ENCODE measurements at places on chromosomes 11 and 22. TPM values are rescaled to one million over a fixed set of nuclear protein-coding genes. Genes with fewer than 3 reads are reported as not detected.

GRCh38 chr11:26806219-26806618 is 84.4 kb upstream of the SLC5A12 start:
- no peak for DNase-seq

DNA sequence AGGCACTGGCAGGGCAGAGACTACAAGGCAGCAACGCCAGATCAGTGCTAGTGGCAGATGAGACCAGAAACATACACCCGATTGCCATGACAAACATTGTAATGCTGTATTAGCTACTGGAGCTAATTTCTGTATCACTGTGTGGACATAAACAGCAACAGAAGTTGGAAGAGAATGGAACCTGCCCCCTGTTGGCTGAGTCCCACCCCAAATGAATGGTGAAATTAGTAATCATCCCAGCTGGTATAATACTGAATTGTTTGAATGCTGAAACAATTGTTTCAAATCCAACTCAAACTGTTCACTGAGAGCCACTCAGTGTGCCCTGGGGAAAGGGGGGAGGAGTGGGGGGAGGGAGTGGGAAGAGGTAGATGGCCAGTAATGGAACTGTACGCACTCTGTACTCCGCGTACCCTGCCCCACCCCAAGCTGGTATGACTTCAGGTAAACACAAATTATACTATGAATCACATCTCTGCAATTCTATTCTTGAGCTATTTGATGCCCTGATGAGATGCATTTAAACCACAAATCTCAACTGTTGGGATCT is 11.2 kb upstream of the BIRC3 start:
- no peak for DNase-seq

DNA sequence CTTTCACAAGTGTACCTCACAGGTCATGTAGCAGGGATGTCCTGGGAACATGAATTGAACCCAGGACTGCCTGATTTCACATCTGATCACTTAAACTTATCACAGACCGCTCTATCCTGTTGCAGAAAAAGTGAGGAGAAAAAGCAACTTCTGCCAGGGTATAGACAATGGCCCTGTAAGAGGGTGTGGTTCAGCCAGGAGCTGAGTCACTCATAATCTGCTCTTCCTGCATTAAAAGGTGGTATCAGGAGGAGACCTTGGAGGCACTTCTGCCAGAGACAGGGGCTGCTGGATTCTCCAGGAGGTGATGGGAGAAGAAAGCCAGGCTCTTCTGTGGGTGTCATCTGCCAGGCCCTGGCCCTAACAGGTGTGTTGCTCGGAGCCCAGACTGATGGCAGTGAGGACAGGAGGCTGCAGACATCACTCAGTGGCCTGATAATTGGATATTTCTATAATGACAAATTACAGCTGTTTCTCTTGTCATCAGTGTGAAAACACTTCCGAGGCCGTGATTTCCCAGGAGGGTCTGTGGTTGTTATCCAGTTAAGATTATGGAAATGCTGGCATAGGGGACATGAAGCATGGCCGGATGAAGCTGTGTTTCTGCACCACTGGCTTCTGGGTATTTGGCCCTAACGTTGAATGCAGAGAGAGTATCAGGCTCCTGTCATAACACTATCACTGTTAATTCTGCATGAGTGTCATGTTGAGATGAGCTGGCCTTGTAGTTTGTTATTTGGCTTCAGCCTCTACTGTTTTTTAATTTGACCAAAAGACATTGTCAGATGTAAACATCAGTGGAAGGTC is 125.1 kb upstream of the ZBED5 start:
- no peak for DNase-seq

The OR2AG1 gene
- total RNA-seq = not detected

The SCGB1C1 gene
- not detected for total RNA-seq

GRCh38 chr11:22780952-22781593 is 48.5 kb downstream of the SVIP start:
- no peak for DNase-seq

DNA sequence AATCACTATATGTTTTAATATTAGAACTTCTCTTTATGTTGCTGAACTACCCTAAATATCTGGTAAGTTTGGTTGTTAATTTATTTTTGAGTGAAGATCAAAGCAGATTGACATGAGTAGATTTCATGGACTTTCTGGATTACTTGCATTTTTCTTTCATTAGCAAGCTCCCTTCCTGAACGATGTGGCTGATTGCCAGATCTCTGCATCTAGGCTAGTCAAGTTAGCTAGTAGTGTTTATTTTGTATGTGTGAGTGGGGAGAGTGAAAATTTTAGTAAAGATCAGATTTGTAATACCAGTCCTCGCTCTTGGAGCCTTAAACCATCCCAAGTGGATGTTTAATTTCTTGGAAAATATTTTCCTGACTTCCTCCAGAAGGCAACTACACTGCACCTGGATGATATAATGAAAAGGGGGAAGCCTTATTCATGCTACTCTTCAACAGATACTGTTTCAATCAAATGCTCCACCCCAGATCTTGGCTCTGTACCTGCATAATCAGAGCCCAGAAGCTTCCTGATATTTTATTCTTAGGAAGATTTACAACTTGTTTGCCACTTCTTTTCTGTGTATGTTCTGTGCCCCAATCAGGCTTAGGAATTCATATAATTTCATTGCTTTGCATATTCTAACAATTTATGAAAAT is 143.2 kb upstream of the GRIA4 start:
- no peak for DNase-seq

DNA sequence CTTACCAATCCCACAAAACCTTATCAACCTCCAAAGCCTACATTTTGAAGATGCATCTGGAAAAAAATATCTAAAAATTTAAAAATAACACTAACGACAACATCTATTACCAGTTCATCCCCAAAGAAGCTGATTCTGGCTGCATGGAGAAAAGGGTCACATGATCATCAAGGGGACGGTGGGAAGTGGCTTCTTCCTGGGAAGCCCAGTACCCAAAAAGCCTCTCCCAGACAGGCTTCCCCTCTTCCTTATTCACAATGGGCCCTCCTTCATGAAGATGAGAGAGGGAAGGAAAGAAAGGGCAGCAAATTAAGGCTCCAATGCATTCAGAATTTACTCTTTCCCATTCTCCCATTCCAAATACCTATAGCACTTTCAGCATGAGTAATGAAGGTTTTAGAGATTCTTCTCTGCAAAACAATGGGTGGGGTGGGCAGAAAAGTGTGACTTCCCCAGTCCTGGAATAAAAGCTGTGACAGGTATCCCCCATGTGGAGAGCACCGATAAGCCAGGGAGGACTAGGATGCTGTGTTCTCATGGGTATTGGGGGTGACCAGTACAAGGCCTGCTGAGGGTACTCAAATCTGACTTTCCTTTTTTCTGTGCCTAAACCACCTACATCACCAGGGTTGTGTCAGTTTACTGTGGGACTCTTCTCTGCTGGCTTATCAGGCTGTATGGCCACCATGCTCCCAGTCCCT is 88.2 kb downstream of the SIK3 start:
- DNase-seq = no peak

The VEGFB gene
- 71.9 TPM for total RNA-seq

The KCNK7 gene
- total RNA-seq = 0.59 TPM

- no peak for DNase-seq
These were observed 13.2 kb downstream of the OOSP3 start for GRCh38 chr11:59891781-59892181.

- no peak for DNase-seq
These were observed 240.2 kb downstream of the TBC1D22A start for GRCh38 chr22:47002692-47003091.

Data from CD8-positive, alpha-beta memory T cell (primary cell).